ENCODE measurements at places on chromosomes 1 and 21.

GRCh38 chr1:36134505-36135329 lies 9.7 kb upstream of the COL8A2 start:
- DNase-seq: peak; percentile 64

DNA sequence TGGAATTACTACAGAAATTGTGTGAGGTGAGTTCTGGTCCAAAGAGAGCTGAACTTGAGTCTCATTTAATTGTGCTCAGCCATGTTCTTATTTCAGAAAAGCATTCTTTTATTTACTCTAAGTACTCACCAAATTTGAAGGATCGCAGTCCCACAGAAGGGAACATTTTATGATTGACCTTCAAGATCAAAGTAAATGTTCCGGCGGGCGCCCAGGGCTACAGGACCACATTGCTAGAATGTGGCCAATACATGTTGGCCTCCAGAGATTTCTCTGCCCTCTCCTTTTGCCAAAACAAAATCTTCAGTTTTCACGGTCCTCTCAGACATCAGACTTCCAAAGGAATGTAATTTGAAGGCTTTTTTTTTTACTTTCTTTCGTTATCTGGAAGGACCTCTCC lies 237.8 kb downstream of the FMN2 start:
- no peak for DNase-seq

DNA sequence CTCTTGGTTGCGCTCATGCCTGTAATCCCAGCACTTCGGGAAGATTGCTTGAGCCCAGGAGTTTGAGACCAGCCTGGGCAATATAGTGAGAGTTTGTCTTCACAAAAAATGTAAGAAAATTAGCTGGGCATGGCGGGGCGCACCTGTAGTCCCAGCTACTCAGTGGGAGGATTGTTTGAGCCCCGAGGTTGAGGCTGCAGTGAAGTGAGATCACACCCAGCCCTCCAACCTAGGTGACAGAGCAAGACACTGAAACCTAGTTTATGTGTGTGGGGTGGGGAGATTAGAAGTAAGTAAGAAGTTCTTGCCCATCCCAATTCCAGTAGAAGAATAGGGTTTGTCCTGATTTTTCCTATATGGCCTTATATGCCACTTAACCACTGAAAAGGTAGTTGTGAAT lies 2.0 kb downstream of the RPL5 start:
- DNase-seq: no peak

DNA sequence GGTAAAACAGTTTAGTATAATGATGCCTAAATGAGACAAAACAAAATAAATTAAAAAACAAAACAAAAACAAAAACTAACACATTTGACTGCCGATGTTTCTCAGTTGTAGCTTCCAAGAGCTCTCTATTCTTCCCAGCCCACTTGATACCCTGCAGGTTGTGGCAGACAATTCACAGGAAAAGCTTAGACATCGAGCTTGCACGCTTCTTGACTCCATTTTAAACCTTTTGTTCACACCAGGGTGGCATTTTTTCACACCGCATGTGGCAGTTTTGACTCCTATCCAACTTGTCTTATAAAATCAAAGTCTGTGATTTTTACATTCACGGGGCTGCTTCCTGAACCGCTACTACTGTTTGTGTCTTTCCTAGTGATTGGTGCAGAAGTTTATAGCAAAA lies 575.9 kb downstream of the USP25 start:
- peak; percentile 61 for DNase-seq

- DNase-seq: no peak
These were observed 12.5 kb upstream of the PIGC start for GRCh38 chr1:172456344-172456769.

DNA sequence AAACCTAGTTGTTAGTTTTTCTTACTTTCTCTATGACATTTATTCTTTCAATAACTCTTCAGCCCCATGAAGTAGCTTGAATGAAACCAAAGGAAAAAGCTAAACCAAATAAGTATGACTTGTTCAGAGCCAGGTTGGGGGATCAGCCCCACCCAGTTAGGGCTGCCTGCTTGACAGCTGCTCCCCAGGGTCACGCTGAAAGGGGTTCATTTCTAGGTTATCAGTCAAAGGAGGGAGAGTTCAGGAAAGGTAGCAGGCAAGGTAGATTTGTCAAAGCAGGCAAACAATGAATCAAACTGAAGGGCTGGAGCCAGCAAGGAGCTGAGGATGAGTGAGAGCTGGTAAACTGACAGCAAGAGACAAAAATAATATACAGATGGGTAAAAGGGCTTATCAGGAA lies 3.1 kb upstream of the S100A11 start:
- DNase-seq: no peak

DNA sequence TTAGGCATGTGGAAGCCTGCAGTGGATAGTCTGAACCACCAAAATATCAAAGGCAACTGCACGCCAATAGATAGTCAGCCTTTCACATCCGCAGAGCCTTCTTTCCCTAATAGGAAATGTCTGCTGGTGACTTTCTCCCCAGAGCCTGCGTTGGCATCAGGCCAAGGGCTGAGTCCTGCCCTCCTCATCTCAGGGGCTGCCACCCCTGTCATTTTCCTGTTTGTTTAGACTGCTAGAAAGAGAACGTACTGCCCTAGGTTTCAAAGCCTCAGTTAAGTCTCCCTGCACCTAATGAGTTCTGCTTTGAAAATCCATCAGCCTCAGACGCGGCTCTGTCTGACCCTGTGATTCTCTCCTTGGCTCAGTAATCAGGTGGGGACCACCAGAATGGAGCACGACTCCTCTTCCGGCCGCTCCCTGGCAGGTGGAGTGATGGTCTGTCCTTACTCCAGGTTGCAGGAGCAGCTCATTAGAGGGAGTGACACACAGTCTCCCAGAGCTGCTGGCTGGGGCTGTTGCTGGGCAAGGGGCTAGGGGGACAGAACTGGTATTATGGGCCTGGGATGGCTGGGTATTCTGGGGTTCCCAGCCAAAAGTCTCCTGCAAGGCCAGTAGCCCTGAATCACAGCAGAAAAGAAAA lies 27.3 kb downstream of the STUM start:
- no peak for DNase-seq

DNA sequence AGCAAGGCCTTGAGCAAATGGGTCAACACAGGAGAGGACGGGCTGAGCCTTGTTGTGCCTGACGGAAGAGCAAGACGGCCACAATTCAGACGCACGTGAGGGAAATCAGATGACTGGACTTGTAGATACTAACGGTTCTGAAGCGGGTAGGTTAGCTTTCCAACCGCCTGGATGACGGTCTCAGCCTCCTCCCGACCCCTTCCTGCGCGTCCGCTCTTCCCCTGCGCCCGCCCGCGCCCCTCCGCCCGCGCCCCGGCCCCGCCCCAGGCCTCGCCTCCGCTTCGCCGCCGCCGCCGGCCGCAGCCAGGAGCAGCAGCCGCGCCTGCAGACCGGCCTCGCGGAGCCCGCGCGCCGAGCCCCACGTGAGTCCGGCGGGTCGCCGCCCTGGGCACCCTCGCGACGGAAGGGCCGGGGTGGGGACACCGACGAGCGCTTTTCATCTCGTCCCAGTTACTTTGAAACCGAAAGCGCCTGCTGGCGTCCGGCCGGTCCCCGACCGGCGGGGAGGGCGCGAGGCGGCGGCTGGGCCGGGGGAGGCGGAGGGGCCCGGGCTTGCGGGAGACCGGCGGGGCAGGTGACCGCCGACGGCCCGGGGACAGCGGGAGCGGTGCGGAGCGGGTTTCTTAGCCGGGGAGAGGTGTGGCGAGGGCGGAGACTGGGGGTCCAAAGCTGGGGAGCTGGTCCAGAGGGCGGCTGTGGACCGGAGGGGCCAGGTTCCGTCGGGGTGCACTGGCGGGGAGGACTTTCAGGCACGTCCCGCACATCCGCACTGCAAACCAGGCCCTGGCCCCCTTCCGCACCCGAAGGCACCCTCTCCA lies at the start of gene TRAF5:
TSS of gene TRAF5 (plus strand) at position 306 of the 818 bp plus-strand sequence. CDS start 26,407 bp downstream, outside the sequence.
- no peak for DNase-seq

GRCh38 chr1:22285549-22286396 lies 142.9 kb upstream of the WNT4 start:
- DNase-seq: no peak

DNA sequence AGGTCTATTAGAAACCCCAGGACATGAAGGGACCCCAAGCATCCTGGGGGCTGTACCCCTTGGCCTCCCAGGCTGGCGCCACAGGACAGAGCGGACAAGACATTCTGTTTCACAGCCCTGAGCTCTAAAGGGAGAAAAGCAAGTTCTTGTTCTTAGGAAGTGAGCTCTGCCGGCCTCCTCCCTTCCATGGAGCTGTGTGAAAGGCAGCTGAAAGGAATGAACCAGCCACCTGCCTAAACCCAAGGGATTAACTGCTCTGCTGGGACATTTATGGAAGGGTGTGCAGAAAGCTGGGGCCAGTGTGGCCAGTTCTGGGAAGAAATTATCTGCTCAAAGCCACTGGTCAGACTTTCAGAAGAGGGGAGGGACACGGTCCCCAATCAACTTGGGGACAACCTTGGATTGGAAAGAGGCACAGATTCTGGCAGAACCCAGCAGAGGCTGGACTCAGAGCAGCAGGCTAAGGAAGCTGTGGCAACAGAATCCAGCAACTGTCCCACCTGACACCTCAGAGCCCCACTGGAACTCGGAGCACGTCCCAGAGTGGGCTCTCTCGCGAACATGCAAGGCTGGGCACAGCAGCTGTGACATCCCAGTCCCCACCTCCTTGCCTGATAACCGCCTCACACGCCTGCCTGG lies 2.1 kb downstream of the KLHL21 start:
- DNase-seq: no peak

- DNase-seq: no peak
These were observed 10.2 kb upstream of the GNL2 start for GRCh38 chr1:37605806-37606474.

- DNase-seq: peak; percentile 24
These were observed 16.5 kb downstream of the SLC2A7 start for GRCh38 chr1:9009438-9010370.

- DNase-seq: no peak
These were observed 487.9 kb downstream of the NPHP4 start for GRCh38 chr1:5504364-5504740.

DNA sequence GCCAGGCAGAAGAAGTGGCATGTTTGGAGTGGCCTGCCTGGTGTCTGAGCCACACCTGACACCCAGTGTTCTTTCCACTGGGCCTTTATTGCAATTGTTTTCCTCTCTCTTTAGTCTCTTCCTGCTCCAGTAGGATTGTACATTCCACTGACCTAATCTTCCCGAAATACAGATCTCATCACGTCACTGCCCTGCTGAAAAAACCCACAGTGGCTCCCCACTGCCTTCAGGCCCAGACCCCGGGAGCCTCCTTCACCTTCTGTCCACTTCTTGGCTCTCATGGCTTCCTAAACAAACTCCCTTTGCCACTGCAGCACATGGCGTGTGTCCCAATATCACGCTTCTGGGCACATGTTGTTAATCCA lies 25.3 kb upstream of the ATP5PO start:
- DNase-seq: no peak

- DNase-seq: no peak
These were observed 23.3 kb downstream of the QSOX1 start for GRCh38 chr1:180177931-180178330.

GRCh38 chr21:41367945-41368734 lies 6.3 kb downstream of the MX2 start:
- no peak for DNase-seq

DNA sequence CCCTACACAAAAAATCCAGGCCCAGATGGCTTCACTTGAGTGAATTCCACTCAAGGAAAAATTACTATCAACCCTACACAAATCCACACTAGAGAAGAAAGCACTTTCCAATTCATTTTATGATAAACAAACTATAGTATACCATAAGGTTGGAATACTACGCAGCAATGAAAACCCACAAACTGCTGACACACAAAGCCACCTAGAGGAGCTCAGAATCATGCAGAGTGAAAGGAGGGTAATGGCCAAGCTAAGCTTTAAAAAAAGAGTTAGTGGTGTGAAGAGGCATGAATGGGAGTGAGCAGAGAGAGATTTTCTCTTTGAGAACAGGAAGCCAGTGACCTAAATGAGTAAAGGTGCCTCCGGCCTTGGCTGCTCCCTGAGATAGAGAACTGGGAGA lies 93.7 kb downstream of the DHRS3 start:
- no peak for DNase-seq

GRCh38 chr1:208180421-208180820 lies 63.8 kb downstream of the PLXNA2 start:
- no peak for DNase-seq

DNA sequence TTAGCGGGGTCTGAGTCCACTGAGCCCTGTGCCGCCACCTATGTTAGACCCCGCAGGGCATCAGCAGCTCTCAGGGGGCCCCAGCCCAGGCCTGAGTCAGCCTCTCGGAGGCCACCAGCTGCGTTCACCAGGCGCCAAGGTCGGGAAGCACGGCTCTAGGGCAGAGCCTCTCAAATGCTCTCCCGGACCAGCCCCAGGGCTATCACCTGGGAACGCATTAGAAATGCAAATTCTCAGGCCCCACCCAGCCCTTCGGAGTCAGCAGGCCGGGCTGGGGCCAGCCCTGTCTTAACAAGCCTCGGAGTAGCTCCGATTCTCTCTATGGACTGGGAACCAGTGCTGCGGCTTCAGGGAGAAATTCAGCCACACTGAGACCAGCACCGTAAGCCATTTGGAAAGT lies 37.2 kb upstream of the TSPEAR start:
- DNase-seq: no peak

- peak; percentile 88 for DNase-seq
These were observed 12.1 kb upstream of the NES start for GRCh38 chr1:156689035-156689952.

GRCh38 chr1:24126672-24127023 lies 14.7 kb upstream of the MYOM3 start:
- DNase-seq: no peak

- no peak for DNase-seq
These were observed 163.5 kb downstream of the TLR5 start for GRCh38 chr1:222979561-222979960.

- DNase-seq: no peak
These were observed 14.0 kb downstream of the CAMK1G start for GRCh38 chr1:209597499-209597898.

DNA sequence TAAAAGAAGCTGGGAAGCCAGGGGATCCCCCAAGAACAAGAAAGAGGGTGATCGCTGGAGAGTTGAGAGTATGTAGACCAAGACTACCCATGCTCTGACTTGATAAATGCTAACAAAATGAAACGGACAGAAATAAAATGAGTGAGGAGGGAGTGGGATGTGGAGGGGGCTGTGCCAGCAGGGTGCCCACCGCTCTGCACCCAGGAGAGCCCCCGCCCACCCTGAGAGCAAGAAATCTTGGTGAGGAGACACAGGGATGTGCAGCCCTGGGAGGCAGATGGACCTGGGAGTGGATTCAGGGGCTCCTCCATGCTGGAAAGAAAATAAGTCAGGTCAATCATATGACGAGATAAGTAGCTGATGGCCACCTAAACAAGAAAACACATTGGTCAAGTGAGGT lies 590.9 kb downstream of the AJAP1 start:
- no peak for DNase-seq

GRCh38 chr1:18686540-18686939 lies 55.9 kb downstream of the PAX7 start:
- DNase-seq: no peak

GRCh38 chr1:3606779-3607702 lies 4.3 kb downstream of the MEGF6 start:
- DNase-seq: no peak
